ENCODE measurements at places on chromosomes 3 and 15.

DNA sequence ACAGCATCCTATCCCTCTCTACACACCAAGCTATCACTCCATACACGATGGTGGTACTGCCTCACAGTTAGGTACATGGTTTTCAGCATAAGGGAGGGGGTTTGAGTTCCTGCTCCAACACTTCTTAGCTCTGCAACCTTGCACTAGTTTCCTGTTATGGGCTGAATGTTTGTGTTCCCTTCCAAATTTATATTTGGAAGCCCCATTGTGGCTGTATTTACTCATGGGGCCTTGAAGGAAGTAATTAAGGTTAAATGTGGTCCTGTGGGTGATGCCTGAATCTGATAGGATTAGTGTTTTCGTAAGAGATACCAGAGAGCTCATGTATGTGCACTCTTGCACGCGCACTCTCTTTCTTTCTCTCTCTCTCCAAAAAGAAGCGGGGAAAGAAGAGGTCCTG is 259.4 kb downstream of the RORA start:
- DNase-seq = no peak

DNA sequence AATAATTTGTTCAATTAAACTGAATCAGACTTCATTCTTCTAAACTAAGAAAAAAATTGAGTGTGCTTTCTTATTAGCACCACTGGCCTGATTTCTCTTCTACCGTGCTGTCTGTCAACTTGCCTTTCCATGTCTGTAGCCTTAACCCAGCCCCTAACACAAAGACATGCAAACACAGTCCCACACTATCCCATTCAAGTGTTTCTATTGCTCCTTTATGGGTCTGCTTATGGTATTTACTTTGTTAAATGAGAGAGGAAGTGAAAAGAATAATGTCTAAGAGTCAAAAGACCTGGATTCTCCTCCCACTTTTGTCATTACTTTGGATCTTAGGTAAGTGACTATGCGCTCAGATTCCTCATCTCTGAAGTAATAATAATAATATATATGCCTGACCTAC is 55.3 kb downstream of the GTF2E1 start:
- DNase-seq = no peak

GRCh38 chr3:109225516-109225915 is 89.0 kb downstream of the C3orf85 start:
- DNase-seq = no peak

DNA sequence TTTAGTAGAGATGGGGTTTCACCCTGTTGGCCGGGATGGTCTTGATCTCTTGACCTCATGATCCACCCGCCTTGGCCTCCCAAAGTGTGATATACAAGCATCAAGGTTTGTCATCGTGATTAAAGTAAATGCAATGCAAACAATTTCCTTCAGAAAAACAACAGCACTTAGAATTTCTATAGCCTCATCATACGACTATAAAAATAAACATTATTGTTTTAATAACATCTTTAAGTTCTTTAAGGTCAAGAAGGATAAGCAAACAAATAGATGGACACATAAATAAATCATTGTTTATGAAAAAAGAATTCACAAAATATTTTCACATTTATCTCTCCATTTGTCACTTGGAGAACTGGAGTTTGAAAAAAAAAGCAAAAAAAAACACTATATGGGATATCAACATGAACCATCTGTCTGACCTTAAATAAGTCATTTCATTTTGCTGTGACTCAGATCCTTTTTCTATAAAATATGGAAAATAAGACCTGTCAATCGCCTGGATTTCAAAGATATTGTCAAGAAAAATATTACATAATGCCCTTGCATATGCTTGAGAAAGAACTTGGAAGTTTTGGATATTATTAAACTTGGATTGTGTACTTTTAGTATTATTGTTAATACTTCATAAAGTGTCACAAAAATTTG is 642.0 kb upstream of the KCNMB2 start:
- DNase-seq = no peak

DNA sequence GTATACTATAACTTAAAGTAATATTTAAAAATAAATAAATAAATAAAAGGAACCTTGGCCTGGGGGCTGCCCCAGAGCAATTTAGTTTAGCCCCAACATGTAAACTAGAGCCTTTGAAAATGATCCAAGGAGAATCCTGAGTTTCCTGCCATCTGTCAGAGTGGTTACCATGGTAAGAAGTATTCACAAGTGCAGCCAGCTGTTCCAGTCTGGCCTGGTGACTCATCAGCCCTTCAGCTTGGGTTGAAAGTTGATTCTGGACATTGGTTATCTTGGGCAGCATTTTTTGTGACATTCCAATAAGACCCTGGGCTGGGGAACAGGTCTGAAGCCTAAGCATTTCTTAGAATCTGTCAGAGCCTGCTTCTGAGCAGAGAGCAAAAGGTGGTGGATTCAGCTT is 72.7 kb upstream of the LRTM1 start:
- DNase-seq = no peak

DNA sequence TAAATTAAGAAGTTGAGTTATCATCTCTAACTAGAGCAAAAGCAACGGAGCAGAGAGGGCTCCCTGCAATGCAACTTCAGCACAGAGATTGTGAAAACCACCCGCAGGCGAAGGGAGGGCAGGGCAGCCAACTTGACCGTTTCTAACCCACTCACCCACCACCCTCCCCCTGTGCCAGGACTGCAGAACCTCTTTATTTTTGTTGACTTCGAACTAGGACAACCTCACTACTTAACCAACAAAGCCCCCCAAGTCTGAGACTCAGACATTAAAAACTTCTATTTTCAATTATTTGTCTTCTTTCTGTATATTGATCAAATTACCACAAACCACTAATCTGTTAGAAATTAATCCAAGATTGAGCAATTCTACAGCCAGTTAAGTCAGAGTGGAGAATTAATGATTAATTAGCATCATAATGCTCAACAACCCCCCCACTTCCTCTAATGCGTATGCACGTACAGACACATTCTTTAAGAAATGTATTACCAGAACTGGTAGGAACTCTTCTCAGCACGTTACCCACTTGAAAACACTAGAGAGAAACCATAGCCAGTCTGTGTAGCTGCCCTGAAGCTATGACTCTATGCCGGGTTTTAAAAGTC is 2.0 kb downstream of the MGLL start:
- no peak for DNase-seq

DNA sequence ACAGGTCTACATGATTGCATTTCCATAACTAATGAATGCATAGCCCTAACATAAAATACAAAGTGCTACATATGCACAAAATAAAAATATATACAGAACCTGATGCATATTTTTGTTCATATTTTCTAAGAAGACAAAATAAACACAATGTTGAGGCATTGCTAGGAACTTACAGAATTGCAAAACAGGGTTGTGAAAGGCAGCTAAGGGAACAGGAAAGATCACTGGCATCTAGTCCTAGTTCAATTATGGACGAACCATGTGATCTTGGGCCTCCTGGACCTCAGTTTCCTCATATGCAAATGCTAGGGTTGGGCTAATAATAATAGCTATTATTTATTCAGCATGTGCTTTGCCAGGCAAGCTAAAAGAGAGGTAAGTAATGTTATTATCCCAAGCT is 15.5 kb upstream of the NCEH1 start:
- no peak for DNase-seq

- no peak for DNase-seq
These were observed 85.9 kb downstream of the NCEH1 start for GRCh38 chr3:172624999-172625398.

- DNase-seq = no peak
These were observed 152.3 kb downstream of the CACNA2D3 start for GRCh38 chr3:54274607-54275006.

DNA sequence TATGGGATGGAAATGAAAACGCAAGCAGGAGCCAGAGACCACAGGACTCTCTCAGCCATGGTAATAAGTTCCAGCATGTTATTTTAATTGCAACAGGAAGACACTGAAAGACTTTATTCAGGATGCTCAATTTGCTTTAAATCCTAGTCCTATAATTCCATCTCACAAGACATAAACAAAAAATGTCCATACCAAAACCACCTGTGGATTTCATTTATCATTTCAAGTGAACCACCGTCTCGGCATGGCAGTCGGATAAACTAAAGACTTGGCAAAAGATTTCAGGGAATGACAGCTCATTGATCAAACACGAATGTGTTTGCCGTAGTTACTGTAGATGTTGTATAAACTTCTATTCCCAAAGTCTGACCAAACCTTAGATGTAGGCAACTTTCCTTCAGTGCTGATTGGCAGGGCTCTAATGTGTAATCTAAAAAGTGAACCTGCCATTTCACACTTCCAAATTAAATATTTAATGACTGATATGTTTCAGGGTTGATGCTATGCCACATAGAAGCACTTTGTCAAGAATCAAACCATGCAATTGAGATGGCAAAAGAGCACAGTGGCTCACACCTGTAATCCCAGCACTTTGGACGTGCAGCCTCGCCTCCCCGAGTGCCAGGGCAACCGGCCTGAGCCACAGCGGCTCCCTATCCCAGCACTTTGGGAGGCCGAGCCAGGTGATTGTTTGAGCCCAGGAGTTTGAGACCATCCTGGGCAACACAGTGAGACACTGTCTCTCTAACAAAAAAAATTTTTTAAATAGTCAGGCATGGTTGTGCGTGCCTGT is 331.7 kb downstream of the MAGI1 start:
- DNase-seq = no peak

GRCh38 chr15:31792611-31793199 is 237.6 kb upstream of the CHRNA7 start:
- no peak for DNase-seq

GRCh38 chr3:5248822-5249221 is 61.3 kb downstream of the EDEM1 start:
- DNase-seq = no peak

- DNase-seq = no peak
These were observed 1070.4 kb upstream of the CFAP20DC start for GRCh38 chr3:60120245-60120644.

- DNase-seq = no peak
These were observed 487.6 kb downstream of the NAALADL2 start for GRCh38 chr3:175346573-175347356.

DNA sequence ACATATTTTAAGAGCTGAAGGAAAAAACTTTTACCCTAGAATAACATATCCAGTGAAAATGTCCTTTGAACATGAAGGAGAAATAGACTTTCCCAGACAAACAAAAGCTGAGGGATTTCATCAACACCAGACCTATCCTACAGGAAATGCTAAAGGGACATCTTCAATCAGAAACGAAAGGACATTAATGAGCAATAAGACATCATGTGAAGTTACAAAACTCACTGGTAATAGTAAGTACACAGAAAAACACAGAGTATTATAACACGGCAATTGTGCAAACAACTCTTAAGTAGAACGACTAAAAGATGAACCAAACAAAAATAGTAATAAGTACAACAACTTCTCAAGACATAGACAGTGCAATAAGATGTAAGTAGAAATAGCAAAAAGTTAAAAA is 3.5 kb upstream of the ZSCAN2 start:
- no peak for DNase-seq

GRCh38 chr15:62517541-62517940 is 352.5 kb upstream of the C2CD4B start:
- no peak for DNase-seq

DNA sequence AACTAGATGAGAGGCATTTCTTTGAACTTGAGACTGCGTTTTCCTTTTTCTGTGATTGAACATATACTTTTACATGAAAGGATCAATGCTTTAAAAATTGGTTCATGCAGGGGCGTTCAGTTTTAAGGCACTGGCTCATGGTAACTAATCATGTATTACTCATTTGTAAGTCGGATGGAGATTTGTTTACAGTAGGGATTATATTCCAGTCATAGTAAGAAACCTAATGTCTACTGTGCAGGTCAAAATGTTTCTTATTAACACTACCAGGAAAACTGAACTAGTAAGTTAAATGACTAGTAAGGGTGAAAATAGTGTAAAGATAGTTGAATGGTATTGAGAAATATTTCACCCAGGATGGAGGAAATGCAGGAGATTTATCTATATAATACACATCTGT is 258.8 kb upstream of the GBE1 start:
- DNase-seq = no peak

DNA sequence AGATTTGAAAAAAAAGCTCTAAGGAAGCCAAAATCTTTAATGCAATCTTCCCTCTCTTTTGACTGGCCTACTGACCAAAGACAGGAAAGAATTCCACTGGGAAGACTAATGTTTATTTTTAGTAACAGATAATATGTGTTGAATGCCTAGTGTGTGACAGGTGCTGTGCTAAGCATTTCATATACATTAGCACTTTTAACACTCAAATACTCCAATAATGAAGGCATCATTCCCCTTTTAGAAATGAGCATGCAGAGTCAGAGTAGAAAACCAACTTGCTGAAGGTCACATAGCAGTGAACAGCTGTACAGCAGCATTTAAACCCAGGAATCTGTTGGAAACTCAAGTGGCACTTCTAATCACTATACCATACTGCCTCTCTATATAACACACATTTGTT is 170.6 kb downstream of the MINAR1 start:
- no peak for DNase-seq

DNA sequence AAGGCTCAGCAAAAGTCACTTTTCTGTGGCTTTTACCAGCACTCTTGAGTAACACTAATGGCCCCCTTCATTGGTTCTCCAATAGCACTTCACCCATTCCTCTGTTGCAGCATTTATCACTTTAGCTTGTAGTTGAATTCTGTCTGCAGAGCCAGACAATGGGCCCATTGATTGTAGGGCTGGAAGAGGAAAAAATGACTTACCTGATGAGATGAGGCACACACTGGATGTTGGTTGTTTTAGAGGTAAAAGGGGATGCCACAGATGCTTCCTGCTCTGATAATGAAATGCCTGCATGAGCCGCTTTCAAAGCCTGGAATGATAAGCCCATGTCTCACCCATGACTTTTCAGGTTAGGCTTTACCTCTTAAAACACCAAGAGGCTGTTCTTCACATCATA is 64.3 kb downstream of the PLAAT1 start:
- DNase-seq = no peak

GRCh38 chr15:61157933-61158332 is 71.2 kb downstream of the RORA start:
- no peak for DNase-seq

DNA sequence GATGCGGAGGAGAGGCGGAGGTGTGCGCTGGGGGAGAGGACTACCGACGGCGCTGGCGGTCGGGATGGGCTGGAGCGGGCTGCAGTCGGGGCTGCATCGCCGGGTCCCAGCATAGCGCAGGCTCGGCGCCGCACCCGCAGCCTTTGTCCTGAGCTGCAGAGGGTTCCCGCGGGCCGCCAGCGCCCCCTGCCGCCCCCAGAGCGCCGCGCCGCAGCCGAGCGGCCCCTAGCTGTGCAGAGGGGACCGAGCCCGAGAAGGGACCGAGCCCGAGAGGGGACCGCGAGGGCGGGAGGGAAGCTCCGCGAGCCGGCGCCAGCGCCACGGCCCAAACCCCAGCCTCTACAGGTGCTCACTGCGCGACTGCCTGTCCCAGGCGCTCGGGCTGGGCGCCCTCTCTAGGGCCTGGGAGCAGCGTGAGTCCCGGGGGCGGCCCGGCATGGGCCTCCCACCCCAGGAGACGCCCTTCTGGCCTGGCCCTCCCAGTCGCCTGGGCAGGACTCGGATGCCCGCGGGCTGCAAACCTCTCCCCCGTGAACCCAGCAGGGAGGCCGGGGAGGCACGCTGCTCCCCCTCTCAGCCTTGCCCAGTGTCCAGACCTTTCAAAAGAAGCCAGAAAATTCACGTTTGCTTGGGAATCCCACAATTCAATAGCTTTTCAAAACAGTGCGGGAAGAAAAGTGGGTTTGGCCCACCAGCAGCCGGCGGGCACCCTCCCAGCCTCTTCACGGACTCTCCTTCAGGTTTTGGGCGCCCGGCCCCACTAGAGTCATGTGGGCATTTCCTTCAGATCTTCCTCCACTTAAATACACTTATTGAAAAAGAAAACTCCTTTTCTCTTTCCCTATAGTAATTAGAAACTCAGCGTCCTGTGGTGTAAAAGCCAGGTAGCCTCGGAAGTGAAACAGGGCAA is 134.7 kb downstream of the TPRA1 start:
- no peak for DNase-seq

All from activated T-helper 9 cell treated with anti-CD3 and anti-CD28 coated beads, Interleukin-2, amount 50 U/mL, for 16 hours (primary cell).